ENCODE measurements at places on chromosomes 2 and 18.

GRCh38 chr2:150679456-150680120 lies 192.1 kb upstream of the RND3 start:
- no peak for DNase-seq

DNA sequence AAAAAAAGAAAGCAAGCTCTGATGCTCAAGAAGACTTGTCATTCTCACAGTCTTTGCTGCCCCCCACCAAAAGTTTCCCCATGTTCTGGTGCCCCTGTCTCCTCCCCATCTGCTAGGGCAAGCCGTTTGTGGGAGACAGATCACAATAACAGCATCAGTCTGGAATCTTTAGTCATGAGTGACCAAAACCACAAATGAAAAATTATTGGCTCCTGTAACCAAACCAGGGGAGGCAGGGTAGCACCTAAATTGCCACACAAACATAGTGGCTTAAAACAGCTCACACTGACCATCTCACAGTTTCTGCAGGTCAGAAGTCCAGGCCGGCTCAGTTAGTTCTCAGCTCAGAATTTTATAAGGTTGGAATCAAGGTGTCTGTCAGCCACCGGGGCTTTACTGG lies 9.1 kb upstream of the B3GNT7 start:
- no peak for DNase-seq

- DNase-seq: no peak
Measured at GRCh38 chr2:24400207-24400907, 40.0 kb upstream of the ITSN2 start.

- no peak for DNase-seq
Measured at GRCh38 chr2:179861027-179861415, 391 bp downstream of the ZNF385B start.

DNA sequence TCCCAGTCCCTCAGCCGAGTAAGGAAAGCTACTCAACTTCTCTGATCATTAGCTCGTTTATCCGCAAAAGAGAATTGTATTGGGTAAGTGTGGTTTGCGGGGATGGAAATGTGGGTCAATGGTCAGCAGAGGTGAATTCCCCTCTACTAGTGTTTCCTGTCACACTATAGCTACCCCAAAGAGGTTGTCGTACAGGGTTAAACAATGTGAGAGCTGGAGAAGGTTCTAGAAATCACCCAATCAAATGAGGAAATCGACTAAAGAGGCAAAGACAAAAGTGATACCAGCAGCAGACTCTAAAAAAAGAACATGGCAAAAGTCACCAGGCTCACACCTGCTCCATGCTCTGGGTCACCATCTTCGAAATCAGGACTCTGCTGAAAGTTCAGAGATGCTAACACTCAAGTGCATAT lies 144.7 kb upstream of the ITGA4 start:
- DNase-seq: no peak

GRCh38 chr18:72965616-72966015 lies 97.8 kb upstream of the NETO1 start:
- no peak for DNase-seq

DNA sequence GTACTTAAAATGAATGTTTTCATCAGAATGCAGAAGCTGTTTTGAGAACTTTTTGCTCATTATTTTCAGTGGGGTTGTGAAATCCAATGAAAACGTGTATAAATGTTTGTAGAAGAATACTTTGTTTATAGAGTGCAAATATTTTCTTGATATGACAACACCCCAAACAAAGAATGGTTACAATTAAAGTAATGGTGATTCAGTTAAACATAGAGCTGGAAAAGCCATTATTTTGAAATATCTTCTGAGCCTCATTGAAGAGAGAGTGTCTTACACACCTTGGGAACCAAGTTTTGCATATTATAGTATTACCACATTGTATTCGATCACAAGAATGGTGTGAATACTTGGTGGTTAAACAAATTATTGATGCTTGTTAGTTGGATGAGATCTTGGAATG lies 48.7 kb downstream of the SPTBN1 start:
- no peak for DNase-seq

GRCh38 chr18:28002841-28003240 lies 174.1 kb downstream of the CDH2 start:
- no peak for DNase-seq

DNA sequence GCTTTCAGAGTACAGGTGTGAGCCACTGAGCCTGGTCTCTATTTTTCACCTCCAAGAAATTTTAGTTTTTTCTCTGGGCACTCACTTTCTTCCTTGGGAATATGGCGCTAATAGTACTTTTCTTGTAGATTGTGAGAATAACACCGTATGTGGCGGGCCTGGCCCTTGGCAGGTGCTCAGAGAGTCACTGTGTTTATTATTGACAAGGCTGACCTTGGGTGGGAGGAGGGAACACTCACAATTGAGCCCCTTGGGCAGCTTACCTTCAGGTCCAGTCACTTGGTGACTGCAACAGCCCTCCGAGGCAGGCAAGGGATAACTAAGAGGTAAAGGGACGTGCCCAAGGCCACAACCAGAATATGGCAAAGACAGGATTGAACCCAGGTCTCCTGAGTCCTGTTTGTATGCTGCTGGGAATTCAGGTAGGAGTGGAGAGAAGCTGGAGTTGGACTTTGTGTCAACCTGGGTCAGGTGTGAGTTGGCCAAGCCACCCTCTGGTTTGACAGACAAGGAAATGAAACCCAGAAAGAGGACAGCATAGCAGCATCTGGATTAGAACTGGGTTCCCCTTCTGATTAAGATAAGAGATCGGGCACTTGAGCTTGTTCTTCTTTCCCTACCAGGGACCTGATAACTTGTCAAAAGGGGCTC lies 2.8 kb upstream of the STK25 start:
- DNase-seq: no peak

DNA sequence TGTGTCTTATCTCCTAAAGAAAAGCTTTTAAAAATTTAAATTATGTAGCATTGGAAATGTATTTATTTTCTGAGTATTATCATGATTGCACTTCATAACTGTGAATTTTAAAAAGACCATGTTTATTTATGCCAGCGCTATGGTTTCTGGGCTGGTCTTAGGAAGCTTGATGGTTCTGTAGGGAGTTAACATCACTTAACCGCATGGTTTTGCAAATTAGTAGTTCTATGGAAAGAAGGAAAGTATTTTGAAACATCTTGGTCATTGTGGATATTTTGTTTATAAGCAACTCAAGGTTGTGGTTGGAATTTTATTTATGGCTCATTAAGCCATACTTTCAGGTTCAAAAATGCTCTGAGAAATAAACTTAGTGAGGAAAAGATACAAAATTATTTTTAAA lies 549.4 kb downstream of the STK39 start:
- no peak for DNase-seq

GRCh38 chr2:52035391-52035790 lies 1003.5 kb upstream of the NRXN1 start:
- DNase-seq: no peak

All from right cardiac atrium (tissue), 5 donors.